ENCODE measurements at places on chromosomes 2 and 18. TPM values are rescaled to one million over a fixed set of nuclear protein-coding genes. Genes with fewer than 3 reads are reported as not detected.

TCF23 gene
- 41.7 TPM for total RNA-seq

IER3IP1 gene
- 14.0 TPM for total RNA-seq

APOB gene
- 1.3 TPM for total RNA-seq

ANKRD30BL gene
- total RNA-seq, result 1.6 TPM

SYT4 gene
- total RNA-seq, result 0.65 TPM

IL36RN gene
- not detected for total RNA-seq

SLC9A4 gene
- total RNA-seq, result 0.11 TPM

GRCh38 chr18:48446582-48447225 is 37.5 kb upstream of the ZBTB7C start:
- no peaks in the 10 kb centered on the region for H3K27me3 ChIP-seq
- no peaks in the 10 kb centered on the region for H3K36me3 ChIP-seq
- peak; percentile 88 for DNase-seq
- no peak overlapping the region for H3K4me3 ChIP-seq

DNA sequence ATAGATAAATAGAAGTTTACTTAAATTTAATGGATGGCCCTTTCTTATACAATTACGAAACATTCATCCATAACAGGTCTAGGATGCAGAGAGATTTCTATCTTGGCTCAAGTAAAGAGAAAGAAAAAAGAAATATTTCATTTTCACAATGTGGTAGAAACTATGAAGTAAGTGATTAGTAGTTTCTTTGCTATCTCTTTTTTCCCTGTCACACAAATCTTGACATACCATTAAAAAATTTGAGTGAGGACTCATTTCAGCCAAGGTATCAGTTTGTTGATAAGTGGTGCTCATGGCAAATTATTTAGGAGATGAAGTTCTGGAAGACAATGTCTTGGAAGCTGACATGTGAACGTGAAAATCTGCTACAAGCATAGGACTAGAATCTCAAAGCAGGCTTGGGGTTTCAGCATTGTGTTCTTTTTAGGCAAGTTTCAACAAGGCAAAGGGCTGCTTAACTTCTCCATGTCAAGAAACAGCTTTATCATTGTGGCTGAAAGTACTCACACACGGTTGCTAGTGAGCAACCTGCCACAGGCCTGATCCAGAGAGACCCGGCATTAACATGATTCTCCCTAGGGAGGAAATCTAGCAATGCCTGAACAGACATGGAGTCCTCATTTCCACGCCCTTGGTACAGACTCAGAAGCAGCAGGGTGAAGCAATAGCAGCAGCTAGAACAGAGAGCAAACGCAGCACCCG is 414.6 kb downstream of the DLGAP1 start:
- no peak overlapping the region for H3K27ac ChIP-seq
- H3K4me3 ChIP-seq, result no peak overlapping the region
- H3K4me1 ChIP-seq, result no peaks in the 10 kb centered on the region
- no peaks in the 10 kb centered on the region for H3K27me3 ChIP-seq
- H3K36me3 ChIP-seq, result no peaks in the 10 kb centered on the region

DNA sequence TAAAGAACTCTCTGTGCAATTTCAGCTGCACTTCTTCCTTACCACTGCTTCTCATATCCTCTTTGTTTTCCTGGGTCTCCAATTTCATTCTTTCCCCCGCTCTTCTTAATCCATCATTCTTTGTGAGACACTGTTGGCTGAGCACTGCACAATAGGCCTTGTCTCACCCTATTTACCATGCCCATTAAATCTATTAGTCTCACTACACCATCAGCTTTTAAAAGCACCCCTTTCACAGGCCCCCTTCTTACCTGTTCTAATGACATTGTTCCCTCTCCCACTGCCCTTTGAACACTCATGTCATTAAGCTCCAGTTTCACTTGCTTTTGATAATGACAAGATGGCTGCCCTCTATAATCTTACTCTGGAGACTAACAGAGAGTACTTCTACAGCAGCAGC is 404.1 kb upstream of the ACVR2A start:
- no peak overlapping the region for H3K27ac ChIP-seq
- H3K27me3 ChIP-seq, result no peaks in the 10 kb centered on the region
- DNase-seq, result no peak
- H3K4me3 ChIP-seq, result no peak overlapping the region

DNA sequence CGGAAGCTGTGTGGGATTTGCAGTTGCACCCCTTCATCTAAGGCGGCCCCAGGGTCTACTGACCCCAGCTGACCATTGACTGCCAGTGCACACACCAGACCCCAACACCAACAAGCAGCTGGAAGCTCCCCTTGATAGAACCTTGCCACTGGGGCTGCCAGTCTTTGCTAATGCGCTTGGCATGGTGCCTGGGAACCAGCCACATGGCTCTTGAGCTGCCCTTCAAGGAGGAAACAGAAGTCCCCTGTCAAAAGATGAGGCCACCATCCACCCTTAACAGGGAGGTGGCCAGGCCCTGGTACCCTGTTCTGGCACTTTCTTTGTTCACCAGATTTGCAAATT is 8.6 kb downstream of the ALPI start:
- H3K4me3 ChIP-seq, result no peak overlapping the region
- no peaks in the 10 kb centered on the region for H3K27me3 ChIP-seq
- DNase-seq, result no peak
- no peaks in the 10 kb centered on the region for H3K36me3 ChIP-seq

- no peak for DNase-seq
- no peaks in the 10 kb centered on the region for H3K27me3 ChIP-seq
- H3K36me3 ChIP-seq, result no peaks in the 10 kb centered on the region
- no peak overlapping the region for H3K4me3 ChIP-seq
Measured at GRCh38 chr2:112345030-112346027, 69.9 kb downstream of the ZC3H6 start.

DNA sequence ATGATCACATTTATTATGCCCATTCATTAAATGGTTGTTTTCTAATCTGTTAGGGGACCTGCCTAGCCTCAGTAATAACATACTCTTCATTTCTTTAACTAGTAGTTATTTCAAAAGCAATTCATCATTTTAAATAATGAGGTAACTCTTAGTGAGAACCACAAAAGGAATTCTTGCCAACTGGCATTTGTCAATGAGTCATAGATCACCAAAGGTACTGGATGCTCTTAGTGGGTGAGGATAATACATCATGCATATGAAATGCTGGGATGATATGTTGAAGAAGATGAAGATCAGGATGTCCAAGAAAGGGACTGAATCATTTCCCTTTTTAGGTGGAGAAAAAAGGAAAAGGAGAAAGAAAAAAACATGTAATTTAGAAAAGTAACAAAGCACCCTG is 826.2 kb upstream of the DDX18 start:
- no peak overlapping the region for H3K27ac ChIP-seq
- H3K4me3 ChIP-seq, result no peak overlapping the region
- H3K4me1 ChIP-seq, result no peaks in the 10 kb centered on the region
- H3K36me3 ChIP-seq, result no peaks in the 10 kb centered on the region
- DNase-seq, result no peak
- H3K27me3 ChIP-seq, result no peaks in the 10 kb centered on the region

DNA sequence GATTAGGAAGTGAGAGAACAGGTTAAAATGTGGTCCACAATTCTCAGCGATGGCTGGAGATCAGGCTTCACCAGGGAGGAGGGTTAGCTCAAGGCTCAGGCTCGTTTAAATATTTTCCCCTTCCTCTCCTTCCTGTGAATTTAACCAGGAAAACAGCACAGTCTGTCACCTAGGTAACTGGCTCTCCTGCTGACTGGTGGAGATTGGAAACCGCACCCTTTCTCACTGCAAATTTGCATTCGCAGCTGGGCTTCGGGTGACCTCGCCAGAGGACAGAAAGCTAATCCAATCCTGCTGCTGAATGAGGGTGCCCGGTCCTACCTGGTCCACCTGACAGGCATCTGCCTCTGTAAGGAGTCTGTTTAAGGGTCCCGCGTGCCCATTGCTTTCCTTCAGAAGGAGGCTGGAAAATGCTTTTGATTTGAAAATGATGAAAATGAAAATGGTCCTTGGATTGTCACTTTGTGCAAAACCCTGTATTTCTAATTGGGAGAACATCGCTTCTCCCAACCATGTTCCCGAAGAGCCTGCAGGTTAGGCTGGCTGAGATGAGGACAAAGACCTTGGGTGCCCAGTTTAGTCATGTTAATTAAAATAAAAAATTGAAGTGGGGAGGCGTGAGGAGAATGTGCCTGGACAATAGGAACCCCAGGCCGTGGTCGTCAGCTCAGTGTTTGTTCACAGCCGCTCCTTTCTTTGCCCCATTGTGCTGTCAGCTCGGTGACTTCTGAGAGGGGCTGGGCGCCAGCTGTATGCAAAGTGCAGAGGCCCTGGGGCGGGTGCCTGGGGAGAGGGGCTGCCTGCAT is 43.4 kb upstream of the MTCL1 start:
- no peaks in the 10 kb centered on the region for H3K36me3 ChIP-seq
- no peaks in the 10 kb centered on the region for H3K27me3 ChIP-seq
- peaks cover 2% of the 10 kb centered on the region for H3K4me1 ChIP-seq
- H3K4me3 ChIP-seq, result no peak overlapping the region
- no peak overlapping the region for H3K27ac ChIP-seq

DNA sequence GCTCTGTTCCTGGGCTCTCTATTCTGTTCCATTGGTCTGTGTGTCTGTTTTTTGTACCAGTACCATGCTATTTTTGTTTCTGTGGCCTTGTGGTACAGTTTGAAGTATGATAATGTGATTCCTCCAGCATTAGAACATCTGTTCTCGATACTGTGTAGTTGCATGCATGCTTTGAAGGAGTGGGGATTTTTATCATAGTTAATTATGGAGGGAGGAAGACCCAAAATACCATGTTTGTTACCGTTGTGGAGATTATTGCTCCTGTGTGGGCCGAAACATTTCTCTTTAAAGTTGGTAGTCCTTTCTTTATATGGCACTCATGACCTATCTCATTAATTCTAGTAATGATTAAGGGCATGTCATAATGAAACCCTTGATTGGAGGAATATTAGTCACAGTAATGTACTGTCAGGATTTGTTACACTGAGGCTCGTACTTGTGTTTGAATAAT is 87.6 kb downstream of the TTC27 start:
- DNase-seq, result no peak
- H3K36me3 ChIP-seq, result no peaks in the 10 kb centered on the region
- no peak overlapping the region for H3K4me3 ChIP-seq

Measured in ovary (tissue), 10 donors.